Left hindlimb (tissue), 1 donor: ENCODE measurements at places on chromosomes 4 and X.

DNA sequence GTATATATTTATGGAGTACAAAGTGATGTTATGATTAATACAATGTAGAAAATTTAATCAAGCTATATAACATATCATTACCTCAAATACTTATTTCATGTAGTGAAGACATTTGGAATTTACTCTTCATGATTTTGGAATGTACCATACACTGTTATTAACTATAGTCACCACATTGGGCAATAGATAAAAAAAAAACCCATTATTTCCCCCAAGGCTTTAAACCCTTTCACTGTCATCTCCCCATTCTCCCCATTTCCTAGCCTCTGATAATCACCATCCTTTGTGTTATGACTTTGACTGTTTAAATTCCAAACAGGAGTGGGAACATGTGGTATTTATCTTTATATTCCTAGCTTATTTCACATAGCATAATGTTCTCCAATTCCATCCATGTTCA, 2189.1 kb upstream of the AGA start:
- no peak for DNase-seq

DNA sequence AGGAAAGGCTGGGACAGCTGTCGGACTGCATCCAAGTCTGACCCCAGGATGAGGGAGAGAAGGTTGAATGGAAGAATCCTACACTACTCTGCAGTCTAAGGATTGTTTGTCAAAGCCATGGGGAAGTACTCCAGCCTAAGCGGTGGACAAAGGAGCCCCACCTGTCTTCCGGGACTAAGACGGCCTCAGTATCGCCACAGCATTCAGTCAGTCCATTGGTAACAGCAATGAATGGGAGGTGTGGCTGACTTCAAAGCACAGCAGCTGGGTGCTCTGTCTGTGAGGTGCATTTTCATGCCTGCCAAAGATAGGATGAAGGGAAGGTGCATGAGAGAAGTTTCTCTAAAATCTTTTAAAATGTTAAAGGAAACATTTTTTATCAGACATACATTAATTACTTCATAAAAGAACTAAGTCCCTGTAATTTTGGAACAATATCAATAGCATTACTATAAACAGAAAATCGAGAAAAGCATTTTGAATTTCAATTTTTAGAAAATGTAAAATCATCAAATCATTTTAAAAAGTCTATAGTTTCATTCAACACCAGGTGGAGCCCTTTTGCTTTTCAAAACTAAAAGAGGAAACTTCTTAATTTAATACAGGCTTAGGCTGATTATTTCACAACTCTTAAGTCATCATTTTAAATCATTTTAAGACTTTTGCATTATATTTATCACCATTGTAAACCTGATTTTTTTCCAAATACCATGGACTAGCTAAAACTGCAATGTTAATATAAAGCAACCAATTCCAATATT, 27.6 kb upstream of the INTU start:
- no peak for DNase-seq

- DNase-seq, result no peak
These were observed 1520.7 kb downstream of the ARAP2 start for GRCh38 chr4:34723605-34724004.

DNA sequence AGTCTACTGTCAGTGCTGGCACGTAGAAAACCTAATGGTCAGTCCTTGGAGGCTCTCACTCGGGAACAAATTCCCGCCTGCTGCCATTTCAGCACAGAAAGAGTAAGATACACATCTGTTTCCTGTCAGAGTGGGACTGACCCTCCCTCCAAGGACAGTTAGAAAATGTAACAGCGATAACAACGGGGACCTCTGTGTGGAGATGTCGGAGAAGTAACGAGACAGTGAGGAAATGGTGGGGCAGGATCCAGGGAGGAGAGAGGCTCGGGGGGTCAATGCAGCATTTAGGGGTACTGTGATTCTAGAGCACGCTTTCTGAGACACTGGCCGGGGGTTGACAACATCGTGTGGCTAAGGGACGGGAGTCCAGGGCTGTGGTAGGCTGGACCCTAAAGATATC, 36.0 kb upstream of the SORCS2 start:
- DNase-seq, result no peak

DNA sequence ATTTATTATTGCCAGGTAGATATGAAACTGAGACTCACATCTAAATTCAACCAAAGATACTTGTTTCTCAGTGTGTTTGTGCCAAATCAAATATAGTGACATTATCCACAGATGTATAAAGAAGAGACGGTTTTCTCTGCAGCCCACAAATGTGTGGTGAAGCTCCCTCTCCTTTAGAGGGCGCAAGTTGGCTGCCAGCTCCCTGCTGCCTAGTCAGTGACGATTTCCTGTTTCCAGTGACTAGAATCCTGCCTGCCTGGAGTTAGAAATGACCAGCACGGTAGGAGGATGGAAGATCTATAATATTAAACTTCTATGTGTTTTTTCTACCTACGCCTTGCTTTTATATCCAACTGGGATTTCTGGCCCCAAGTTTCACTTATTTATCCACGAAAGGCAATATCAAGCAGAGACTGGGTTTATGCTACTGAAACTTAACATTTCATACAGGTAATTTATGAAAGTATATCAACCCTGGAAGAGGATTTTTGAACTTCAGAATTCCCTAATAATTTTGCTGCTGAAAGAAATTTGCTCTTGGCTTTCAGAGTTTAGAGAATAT, 1793.7 kb upstream of the TENM3 start:
- peak; percentile 39 for DNase-seq

DNA sequence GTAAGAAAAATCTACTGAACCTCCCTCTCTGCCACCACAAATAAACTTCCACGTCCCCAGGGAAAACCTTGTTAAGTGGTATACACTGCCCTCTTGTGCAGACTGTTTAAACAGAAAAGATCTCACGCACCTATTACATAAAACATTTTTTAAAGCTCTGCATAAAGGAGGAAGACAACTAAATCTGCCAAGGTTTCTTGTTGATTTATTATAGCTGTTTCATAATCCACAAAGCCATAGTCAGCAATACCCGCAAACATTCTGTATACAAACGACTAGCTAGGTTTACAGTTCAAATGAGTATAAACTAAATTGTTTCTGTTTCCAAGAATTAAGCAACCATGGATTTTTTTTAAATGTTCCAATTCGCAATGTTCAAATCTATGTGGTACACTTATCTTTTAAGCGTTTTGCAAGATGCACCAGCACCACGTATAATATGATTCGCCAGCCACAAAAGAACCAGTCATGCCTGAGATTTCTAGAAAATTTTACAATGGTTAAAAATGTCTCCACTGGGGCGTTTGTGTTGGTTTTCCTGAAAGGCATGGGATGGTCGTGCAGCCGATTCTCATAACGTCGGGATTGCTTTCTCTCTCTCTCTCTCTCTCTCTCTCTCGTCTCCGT, 164.6 kb downstream of the PRKX start:
- no peak for DNase-seq

- no peak for DNase-seq
These were observed 36.3 kb downstream of the PRDM5 start for GRCh38 chr4:120886191-120886590.

DNA sequence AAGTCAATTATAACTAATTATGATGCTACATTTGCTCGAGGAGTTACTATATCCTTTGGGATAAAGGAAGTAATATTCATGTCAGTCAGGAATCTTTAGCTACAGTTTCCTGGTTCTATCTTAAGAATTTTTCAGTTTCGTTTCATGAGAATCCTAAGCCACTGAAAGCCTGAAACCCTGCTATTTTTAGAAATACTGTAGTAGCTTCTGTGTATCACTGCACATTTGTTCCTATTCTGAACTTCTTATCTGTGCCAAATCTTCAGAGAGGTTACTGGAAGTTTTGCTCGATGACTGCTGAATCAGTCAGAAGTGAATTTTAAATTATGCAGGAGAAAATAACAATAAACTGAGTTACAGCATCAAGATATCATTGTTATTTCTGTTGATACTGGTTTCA, 249.2 kb downstream of the TENM3 start:
- DNase-seq, result no peak

GRCh38 chrX:110133735-110134370, 130.9 kb downstream of the TMEM164 start:
- no peak for DNase-seq

GRCh38 chr4:128386761-128387599, 99.4 kb upstream of the PGRMC2 start:
- DNase-seq, result peak; percentile 88

DNA sequence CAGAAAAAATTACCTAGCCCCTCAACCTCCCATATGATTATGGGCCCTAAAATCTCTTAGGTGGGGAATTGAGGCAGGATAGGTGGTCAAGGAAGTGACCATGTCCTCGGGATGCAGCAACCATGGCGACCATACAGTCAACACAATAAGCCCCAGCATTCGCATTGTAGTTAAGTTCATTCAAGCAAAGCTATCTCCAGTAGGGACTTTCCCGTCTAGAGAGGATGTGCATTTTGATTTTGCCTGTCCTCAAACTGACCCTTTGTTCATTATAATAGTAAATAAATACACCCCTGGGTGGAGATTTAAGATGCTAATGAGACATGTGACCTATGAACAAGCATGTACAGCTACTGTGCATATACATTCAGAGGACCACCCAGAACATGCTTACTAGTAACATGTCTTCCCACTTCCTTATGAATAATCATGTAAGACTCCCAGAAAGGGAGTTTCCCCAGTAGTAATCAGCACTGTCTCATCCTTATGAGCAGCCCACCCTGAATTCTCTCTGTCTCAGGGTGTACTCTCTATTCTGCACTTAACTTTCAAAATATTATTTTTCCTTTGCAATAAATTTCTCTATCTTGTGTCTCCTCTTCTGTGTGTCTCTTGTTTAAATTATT, 74.3 kb downstream of the NUDT11 start:
- DNase-seq, result no peak
